Mesenchymal stem cell (in vitro differentiated cells and primary cell): ENCODE measurements at places on chromosomes 13 and 19.

DNA sequence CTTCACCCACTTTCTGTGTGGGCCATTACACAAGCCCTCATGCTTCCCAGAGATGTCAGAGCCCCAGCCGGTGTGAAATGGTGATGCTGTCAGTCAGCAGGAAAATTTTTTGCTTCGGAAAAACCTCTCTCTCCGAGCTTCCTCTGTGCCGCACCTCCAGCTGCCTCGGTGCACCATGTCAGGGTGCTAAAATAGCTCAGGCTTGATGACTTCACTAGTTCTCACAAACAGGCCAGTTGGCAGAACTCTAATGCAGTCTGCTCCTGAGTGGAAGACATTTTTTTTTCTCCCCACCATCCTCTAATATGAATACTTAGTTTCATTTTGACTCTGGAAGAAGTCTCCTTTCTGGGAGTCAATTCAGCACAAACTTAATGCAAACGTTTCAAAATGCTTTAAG lies 71.3 kb downstream of the KLF12 start:
- no peaks in the 10 kb centered on the region for H3K4me1 ChIP-seq
- H3K4me3 ChIP-seq: no peak overlapping the region
- no peaks in the 10 kb centered on the region for H3K27me3 ChIP-seq
- DNase-seq: peak; percentile 74
- peak overlapping the region; percentile 33 for H3K27ac ChIP-seq

DNA sequence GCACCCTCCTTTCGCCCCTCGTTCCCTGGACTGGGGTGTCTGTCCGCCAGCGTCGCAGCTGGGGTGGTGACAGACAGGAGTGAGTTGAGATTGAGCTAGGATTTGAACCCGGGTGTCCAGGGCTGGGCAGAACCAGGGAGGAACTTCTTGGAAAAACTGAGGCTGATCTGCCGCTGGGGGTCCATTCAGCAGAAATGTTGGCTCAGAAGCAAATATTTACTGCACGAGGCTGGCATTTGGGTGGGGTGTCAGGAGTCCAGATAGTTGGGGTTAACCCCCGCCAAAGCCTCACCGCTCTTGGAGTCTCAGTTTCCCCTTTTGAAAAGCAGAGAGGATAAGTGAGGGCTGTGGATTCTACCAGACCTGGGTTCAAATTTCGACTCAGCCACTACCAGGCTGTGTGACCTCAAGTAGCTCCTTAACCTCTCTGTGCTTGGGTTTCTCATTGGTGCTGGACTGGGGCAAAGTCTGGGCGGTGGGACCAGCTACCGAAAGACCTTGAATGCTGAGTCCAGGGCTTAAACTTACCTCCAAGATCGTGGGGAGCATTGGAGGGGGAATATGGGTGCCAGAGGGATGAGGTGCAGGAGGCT lies 20.9 kb downstream of the MAST3 start:
- peak overlapping the region; percentile 87 for H3K4me3 ChIP-seq
- no peaks in the 10 kb centered on the region for H3K27me3 ChIP-seq
- H3K27ac ChIP-seq: no peak overlapping the region
- H3K4me1 ChIP-seq: peaks cover 12% of the 10 kb centered on the region
- DNase-seq: no peak
- peaks cover 11% of the 10 kb centered on the region for H3K36me3 ChIP-seq

DNA sequence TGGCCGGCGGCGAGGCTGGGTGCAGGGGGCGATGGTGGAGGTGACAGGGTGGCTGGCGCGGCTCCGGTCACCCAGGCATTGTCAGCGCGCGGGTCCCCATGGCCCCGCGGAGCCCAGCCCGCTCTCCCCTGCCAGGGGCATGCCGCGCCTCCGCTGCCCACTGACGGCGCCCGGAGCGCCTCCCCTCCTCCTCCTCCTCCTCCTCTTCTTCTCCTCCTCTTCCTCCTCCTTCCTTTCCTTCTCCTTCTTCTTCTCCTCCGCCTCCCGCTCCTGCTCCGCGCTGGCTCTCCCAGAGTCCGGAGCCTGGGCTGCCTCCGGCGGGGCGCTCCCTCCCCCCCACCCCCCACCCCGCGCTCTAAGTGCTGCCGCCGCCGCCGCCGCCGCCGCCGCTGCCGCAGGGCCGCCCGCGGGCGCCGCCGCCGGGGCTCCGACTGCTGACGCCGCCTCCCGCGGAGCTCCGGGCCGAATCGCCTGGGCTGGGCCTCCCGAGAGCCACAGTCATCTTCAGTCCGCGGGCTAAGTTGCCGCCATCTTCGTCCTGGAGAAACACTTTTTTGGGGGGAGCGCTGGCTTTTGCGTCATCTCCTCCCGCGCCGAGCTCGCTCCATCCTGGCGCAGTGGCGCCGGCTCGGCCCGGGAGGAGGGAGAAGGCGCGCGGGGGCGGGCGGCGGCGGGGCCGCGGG lies 348.3 kb downstream of the LIG4 start:
- peak overlapping the region; percentile 74 for H3K4me3 ChIP-seq
- H3K27ac ChIP-seq: peak overlapping the region; percentile 64
- no peaks in the 10 kb centered on the region for H3K36me3 ChIP-seq

DNA sequence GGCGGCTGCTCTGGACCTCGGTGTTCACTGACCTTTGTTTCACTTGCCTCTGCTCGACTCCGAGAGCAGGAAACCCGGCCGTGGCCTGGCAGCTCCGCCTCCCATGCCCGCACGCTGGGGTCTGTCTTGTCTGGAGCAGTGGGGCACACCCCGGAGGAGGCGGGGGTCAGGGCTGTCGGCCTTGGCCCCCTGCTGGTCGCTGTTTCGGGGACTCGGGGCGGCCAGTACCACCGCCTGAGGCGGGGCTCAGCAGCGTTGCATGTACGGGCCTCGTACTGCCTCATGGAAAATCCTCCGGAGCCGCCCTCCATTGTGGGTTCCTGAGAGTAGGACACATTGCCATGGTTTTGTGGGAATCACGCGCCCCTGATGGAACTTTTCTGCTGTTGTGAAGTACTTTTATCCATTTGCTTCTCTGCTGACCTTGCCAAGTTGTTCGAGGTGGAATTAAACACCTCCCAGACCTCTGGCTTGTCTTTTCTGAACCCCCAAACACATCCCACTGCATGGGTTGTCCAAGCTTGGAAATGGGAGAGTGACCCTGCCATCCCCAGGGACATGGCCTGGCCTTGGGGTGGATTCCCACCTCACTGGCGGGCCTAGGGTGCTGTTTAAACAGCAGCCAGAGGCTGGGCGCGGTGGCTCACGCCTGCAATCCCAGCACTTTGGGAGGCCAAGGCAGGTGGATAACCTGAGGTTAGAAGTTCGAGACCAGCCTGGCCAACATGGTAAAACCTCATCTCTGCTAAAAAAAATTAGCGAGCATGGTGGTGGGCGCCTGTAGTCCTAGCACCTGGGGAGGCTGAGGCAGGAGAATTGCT lies 5.5 kb upstream of the NDUFS7 start:
- H3K27ac ChIP-seq: no peak overlapping the region
- H3K4me1 ChIP-seq: peaks cover 12% of the 10 kb centered on the region
- no peaks in the 10 kb centered on the region for H3K27me3 ChIP-seq
- no peak for DNase-seq
- peaks cover 42% of the 10 kb centered on the region for H3K36me3 ChIP-seq

GRCh38 chr19:13398780-13399726 lies 107.2 kb downstream of the CACNA1A start:
- DNase-seq: peak; percentile 37
- peak overlapping the region; percentile 70 for H3K27ac ChIP-seq
- H3K4me3 ChIP-seq: no peak overlapping the region

DNA sequence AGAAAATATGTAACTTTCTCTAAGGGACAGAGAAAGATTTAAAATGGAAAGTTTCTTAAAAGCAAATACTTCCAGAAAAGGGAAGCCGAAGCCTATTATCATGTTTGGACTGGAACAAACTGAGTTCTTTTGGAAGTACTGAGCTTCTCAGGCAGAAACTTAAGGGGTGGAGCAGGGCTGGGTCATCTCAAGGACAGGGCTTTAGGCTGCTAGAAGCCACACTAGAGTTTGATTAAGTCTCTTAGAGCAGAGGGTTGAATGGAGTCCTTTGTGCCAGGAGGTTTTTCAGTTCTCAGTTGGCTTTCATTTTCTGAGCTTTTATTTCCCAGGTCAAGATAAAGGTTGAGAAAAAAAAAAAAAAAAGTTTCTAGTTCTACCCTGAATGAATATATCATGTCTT lies 432.7 kb downstream of the SLITRK5 start:
- H3K27me3 ChIP-seq: no peaks in the 10 kb centered on the region
- no peak overlapping the region for H3K27ac ChIP-seq
- no peaks in the 10 kb centered on the region for H3K4me1 ChIP-seq
